ENCODE measurements at places on chromosomes 16 and 17.
A peak's percentile ranks its signal among the peaks of the same experiment; 100 is the strongest.

- no peak for DNase-seq
Observed at GRCh38 chr17:6506679-6507231, 49.6 kb downstream of the PITPNM3 start.

DNA sequence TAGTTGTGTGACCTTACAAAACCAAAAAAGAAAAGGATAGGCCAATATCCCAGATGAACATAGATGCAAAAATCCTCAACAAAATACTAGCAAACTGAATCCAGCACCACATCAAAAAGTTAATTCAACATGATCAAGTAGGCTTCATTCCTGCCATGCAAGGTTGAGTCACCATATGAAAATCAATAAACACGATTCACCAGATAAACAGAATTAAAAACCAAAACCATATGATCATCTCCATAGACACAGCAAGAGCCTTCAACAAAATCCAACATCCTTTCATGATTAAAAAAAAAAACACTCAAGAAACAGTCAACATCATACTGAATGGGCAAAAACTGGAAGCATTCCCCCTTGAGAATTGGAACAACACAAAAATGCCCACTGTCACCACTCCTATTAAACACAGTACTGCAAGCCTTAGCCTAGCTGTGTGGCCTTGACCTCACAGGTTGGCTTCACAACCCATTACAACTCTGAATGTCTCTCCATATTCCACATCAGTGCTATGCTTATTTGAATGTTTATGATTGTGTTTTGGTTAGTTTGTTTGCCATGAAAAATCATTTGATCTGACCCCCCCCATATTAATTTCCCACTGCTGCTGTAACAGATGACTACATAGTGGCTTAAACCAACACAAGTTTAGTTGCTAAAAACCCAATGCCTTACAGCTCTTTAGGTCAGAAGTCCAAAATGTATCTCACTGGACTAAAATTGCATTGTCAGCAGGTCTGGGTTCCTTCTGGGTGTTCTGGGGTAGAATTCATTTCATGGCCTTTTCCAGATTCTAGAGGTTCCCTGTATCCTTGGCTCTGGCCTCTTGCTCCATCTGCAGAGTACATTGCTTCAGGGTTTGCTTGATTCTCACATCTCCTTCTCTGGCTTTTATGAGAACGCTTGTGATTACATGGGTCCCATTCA, 257.1 kb upstream of the DYNLRB2 start:
- DNase-seq: no peak

GRCh38 chr17:82938486-82938872, 98.7 kb upstream of the ZNF750 start:
- DNase-seq: no peak

DNA sequence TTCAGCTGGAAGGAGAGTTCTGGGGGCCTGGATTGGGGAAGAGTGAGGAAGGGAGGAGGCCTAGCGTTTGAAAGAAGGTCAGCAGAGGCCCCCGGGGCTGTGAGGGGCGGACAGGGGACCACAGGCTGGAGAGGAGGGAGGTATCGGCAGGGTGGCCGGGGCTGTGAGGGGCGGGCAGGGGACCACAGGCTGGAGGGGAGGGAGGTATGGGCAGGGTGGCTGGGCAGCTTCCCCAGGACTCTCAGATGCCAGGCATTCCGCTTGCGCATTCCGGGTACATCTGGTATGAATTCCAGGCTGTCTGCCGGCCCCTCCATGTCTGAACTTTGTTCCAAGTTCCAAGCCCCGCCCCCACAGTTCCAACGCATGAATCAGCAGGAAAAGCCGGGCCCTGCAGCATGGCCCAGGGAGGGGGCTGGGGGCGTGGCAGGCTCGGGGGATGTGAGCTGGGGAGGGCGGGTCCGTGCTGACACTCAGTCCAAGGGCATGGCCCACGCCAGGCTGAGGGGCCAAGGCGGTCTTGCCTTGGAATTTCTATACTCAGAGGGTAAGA, 4.3 kb upstream of the TLCD2 start:
- peak; percentile 98 for DNase-seq

- no peak for DNase-seq
Observed at GRCh38 chr16:24890746-24891145, 45.0 kb downstream of the SLC5A11 start.

DNA sequence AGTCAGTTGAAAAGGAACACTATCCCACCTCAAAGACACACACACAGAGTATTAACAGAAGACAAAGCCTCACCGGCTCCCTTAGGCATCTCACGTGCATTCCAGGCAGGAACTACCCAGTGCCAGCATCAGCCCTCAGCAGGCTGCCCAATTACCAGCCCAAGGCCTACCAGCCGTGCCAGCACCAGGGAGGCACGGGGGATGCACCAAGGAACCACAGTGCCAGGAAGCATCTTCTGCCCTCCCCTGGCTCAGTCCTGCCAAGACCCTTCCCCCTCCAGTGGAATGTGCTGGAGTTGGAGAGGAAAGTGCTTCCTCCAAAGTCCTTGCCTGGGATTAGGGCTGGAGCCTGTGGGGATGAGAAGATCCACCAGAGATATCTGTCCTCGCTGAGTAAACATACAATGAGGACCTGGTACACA, 11.0 kb upstream of the KRT19 start:
- DNase-seq: no peak

DNA sequence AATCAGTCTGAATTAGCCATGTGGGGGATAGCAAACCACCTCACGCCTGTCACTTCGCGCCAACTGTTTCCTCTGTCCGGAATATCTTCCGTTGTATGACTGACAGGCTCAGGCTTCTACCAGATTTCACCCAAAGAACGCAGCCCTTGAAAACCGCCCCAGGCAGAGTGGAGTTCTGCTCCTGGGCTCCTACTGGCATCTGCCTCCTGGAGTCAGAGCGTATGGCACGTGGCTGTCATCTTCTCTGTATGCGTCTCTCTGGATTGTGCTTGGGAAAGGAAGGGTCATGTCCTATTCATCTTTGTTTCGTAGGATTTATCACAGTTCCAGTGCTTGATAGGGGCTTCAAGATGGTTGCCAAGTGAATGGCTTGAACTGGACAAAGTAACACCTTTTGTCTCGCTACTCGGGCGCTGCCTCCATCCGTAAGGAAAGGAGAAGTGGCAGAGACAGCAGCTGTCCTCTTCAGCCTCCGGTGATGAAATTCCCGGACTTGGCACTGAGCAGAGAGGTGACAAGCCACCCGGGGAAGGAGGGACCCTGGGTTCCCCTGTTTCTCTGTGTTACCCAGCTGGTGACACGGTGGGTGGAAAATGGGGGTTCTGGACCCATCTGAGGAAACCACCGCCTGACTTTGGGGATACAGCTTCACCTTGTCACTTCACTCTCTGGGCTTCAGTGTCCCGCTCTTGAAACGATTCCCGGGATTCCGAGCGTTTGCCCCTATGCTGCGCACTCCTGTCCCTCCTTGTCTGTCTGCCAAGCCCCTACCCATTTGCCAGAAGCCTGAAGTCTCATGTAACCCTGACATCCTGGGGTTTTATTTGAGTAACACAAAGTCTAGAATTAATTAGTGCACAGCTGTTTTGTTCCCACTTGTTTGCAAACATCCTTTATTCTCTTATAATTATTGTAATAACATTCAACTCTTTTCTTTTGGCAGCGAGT, 13.9 kb downstream of the KIAA0513 start:
- no peak for DNase-seq

DNA sequence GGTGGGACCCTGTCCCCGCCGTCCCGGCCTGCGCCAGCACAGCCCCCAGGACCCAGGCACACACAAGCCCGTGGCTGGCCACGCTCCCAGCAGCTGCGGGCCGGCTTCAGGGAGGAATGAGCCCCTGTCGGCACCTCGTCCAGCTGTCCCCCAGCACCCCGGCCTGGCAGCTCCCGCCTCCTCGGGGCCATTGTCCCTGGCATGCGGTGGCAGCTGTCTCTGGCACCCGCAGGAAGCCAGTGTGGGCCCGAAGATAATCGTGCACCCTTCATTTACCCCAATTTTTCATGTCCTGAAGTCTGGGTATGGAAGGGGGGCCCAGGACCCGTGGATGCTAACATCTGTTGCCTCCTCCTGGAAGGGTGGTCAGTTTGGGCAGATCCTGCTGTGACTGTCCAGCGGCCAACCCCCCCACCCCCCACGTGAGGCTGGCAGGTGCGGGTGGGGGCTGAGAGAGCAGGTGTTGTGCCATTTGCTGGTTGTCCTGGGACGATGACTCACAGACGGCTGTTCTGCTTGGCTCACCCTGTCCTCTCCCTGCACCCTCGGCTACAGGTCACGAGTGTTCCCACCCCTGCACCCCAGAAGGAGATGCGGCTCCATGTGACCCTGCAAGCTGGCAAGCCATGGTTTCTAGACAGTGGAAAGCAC, 4.0 kb upstream of the LMF1 start:
- DNase-seq: peak; percentile 82

DNA sequence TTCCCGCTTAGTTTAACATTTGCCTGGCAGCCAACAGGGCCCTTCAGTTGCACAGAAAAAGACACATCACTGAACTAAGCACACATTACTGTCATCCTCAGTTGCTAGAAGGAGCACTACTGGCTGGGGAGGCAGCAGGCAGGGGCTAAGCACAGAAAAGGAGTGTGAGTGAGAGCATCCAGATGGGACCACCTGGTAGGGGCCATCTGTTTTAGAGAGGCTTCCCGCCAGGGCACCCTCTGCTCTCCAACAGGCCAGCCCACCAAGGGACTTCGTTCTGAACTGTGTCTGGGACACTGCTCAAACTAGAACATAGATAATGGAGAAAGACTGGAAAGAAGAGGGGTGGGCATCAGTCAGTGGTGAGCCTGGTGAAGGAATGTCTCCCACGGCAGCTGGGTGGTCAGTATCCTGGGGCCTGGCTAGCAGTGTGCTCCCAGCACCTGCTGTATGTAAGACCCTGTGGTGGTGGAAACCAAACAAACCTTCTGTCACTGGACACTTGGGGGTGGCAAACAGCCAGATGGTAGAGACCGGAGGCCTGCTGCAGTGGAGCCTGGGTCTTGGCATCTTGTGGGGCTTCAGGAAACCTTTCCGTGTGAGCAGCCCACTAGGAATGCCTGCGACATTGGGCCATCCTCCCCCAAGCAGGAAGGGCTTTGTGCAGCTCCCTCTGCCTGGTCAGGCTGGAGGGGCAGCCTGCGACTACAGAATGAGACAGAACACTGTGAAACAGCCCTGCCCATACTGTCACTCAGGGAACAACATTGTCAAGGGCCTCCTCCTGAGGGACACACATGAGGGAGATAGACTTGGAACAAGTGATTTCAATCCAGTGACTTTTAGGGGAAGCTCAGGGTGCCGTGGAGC, 12.8 kb upstream of the RANGRF start:
- no peak for DNase-seq

DNA sequence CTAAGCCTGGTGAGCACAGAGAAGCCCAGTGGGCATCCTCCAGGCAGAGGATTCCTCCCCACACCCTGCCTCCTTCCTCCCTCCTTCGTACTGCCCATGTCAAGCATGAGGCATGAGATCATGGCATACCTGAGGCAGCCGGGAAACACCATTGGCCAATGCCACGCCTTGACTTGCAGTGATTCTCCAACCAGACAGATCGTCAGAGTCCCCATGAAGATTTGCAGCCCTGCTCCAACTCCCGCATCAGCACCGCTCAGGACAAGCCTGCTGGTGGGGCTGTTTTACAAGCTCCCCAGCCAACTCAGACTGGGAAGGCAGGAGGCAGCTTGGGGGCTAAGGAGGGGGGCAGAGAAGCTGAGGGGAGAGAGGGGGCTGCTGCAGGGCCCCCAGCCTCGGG, 2.9 kb upstream of the KRT16 start:
- DNase-seq: no peak

DNA sequence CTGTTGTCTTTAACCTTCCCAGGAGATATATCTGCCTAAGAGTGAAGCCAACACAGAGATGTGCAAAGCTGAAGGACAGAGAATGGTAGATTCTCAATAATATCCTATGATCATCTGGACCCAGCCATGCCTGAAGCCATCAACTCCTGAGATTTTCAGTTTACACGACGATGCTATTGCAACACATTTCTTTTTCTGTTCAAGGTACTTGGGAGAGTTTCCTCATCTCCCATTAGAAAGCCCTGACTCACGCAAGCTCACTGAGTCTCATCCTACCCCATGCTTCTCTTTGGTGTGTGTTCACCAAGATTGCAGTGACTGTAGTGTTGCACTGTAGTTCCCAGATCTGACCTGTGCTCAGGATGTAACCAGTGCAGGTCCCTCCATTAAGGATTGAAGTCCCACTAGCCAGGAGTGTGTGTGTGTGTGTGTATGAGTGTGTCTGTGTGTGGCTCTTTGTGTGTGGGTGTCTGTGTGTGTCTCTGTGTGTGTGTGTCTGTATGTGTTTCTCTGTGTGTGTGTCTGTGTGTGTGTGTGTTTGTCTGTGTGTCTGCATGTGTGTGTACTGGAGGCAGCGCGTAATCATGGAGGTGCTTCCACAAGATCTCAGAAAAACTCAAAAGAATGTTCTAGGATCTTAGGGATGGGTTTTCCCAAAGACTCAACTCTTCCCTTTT, 15.5 kb downstream of the CES1 start:
- DNase-seq: no peak

GRCh38 chr16:56889206-56889605, 24.2 kb downstream of the SLC12A3 start:
- no peak for DNase-seq

DNA sequence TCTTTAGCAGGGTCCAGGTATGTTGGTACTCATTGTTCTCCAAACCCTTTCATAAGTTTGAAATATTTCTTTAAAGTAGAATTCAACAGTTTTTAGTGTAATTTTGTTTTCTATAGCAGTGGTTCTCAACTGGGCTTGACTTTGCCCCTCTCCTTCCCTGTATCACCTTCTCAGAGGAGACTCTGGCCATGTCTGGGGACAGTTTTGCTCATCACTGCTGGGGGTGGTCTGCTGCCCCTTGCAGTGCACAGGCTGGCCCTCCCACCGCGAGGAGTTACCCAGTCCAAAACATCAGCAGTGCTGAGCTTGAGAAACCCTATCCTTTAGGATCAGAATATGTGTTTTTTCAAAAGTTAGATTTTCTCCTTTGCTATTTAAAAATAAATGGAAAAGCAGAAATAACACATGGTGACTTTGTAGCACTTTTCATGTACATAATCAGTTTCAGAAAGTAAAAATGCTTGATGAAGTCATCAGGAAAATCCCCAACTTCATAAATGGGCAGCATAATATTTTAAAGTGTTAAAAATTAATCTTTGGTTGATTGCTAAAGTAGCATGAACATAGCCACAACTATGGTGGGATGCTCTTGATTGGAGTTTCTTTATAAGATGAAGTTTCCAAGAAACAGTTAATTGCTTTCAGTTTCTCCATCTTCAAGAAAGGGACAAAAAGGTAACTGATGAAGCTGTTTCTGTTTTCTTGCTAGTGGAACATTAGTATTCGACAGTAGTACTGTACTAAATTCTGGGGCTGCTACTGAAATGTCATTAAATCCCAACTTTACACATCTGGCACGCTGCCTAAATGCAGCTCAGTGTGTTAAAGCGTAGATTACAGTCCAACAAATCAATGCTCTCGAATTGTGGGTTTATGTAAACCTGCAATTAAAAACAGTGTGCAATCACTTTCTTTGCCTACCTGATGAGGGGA, 70.3 kb downstream of the NETO2 start:
- DNase-seq: no peak

- DNase-seq: no peak
Observed at GRCh38 chr16:59356709-59357108, 622.6 kb upstream of the GOT2 start.

DNA sequence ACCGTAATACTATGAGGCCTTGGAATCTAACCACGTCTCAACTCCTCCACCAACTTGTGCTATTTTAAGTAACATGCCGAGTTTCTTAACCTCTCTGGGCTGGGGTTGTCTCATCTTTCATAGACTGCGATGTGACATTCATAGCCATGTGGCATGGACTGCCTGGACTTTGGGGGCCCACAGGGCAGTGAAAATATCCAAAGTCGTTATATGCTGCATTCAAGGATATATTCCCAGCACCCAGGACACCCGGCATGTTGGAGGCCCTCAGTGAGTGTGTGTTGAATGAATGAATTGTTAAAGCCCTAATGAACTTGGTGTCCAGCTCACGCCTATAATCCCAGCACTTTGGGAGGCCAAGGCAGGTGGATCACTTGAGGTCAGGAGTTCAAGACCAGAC, 203.1 kb downstream of the CBLN1 start:
- DNase-seq: no peak

All from left hindlimb (tissue), 1 donor.